ENCODE measurements at places on chromosomes 13 and 19.
A peak's percentile ranks its signal among the peaks of the same experiment; 100 is the strongest.

- no peak for DNase-seq
Measured at GRCh38 chr13:18235172-18235571, 946.5 kb downstream of the TUBA3C start.

DNA sequence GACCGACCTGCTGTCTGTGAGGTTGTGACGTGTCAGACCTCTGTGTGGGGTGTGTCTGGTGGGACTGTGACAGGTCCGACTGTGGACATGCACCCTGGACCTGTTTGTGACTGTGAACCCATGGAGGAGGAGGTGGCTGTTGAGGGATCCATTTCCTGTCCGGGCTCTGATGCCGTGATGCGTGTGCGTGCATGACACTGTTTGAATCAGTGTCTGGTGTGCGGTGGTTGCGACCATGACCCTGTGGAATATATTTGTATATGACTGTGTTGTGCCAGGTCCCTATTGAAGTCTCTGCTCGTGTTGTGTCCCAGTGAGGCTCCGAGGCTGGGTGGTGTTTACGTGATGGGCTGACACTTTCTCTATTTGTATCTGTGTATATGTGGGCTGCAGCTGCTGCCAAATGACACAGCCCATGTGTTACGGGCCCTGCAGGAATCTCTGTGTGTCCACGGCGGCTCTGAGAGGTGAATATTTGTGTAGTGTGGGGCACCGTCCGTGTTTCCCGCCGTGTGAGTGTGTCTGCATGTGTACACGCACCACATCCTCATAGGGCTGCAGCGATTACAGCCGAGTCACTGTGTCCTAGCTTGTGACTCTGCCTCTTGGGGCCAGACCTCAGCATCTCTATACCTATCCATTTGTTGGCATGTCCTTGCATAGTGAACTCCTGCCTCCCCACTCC is 18.3 kb downstream of the CCDC97 start:
- no peak for DNase-seq

DNA sequence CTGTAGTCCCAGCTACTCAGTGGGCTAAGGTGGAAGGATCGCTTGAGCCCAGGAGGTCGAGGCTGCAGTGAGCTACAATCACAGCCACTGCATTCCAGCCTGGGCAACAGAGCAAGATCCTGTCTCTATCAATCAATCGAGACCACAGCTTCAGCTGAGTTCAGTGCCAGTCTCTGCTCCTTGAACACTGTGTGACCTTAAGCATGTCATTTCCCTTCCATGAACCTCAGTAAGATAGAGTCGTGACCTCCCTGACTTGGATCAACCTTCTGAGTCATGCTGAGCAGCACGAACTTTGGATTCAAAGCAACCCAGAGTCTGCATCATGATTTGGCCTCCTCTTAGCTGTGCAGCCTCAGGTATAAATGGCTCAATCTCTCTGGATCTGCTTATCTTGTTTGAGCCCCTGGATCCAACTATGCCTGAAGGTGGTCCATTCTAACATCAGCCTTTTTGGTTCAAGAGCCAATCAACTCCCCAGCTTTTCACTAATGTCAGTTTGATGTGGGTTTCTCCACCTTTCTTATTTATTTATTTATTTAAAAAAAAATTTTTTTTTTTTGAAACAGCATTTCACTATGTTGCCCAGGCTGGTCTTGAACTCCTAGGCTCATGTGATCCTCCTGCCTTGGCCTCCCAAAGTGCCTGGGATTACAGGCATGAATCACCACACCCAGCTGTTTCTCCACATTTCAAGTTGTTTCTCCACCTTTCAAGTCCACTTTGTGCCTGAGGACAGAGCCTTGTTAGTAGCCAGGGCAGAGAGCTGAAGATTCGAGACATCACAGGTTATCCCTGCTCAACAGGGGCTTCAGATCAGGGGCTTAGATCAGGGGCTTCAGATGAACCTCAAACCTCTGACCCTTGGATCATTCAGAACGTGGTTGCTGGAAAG is 26.4 kb downstream of the PTPRS start:
- no peak for DNase-seq

DNA sequence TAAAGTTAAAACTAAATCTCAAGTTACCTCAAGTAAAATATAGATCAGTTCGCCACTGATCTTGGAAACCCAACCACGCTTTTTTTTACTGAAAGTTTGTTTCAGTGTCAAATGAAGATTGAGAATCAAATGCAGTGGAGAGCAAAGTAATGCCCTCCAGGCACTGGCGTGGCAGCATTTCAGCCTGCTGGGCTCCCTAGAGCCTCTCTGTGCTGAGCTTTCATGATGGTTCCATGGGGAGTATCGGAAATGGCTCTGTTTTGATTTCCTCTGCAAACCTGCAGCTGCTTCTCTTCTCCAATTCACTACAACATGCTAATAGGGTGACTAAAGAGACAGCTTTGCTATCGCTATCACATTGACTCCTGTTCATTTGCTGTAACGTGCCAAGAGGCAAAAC is 141.6 kb downstream of the FGF14 start:
- DNase-seq = no peak

DNA sequence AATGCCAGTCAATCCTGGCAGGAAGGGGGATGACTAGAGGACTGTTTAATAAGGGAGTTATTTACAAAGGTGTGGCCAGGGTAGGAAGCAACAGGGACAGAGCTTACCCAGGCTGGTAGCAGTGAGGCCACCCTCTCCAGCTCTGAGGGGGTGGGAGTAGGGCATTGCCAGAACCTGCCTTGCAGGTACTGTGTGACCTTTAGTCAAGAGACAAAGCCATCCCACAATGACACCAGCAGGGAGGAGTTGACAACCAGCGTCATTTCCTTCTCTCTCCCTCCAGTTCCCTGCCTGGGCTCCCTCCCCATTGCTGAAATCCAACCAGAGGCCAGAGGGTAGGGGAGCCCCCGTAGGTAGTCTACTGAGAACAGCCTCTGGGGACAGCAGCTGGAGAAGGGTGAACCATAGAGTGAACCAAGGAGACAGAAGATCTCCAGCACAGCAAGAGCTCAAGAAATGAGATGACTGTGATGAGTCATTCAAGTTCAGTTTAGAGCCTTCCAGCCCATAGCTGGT is 33.3 kb upstream of the SPATA13 start:
- DNase-seq = no peak

GRCh38 chr13:26498656-26499601 is 58.6 kb upstream of the WASF3 start:
- no peak for DNase-seq

DNA sequence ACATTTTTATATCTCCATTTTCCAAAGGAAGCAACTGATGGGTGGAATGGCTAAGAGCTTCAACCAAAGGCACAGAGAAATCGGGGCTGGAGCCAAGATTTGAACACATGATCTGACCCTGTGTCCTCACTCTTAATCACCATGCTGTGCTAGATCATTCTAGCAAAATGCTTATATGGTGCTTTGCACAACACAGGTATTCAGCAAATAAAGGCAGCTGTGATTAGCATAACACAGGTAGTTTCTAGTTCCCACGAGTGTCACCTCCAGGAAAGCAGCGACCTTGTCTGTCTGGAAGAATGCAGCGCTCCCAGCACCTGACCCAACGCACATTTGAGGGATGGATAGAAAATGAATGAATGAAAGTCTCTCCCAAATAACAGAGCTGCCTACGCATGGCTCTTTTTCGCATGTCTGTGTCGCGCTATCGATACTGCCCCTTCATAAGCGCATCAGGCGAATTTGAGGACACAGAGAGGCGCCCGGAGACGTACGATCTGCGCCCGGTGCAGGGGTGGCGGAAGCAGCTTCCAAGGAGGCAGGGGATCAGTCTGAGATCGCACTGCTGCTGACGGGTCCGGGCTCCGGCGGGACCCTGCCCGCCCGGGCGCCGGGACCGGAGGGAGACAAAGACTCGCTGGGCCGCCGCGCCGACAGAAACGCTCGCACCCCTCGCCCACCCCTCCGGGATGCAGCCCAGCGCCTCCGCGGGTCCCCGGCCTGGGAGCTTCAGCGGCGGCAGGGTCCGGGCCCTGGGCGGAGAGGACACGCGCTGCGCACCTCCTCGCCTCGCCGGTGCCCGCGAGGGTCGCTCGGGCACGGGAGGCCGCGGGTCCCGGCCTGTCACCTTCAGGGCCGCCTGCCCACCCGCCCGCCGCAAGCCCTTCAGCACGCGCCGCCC is 609 bp downstream of the EPS15L1 start:
- DNase-seq = peak; percentile 23

GRCh38 chr13:91948736-91949135 is 550.3 kb downstream of the GPC5 start:
- DNase-seq = no peak

GRCh38 chr19:18174983-18175382 is 1.4 kb downstream of the IFI30 start:
- no peak for DNase-seq

DNA sequence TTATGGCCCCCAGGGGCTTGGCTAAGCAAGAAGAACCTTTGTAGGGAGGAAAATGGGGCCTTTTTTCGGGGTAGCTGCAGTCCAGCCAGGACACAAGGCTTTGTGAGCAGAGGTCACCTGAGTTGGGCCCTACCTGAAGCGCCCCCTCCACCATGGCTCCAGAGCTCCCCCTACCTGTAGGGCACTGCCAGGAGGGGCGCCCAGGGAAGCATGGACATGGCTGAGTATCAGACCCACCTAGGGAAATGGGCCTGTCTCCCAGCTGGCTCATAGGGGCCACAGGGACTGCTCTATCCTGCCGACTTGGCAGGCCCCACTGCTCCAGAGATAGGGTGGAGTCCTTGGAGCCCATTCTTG is 9.0 kb upstream of the CEBPA start:
- DNase-seq = no peak

GRCh38 chr13:99339736-99340397 is 32.7 kb upstream of the GPR183 start:
- peak; percentile 77 for DNase-seq

- no peak for DNase-seq
Measured at GRCh38 chr19:15671891-15672579, 852 bp upstream of the CYP4F12 start.

- no peak for DNase-seq
Measured at GRCh38 chr13:75647126-75647784, 11.1 kb downstream of the LMO7 start.

GRCh38 chr13:39444866-39445265 is 158.1 kb downstream of the LHFPL6 start:
- DNase-seq = no peak

- no peak for DNase-seq
Measured at GRCh38 chr13:22757530-22758120, 423.2 kb upstream of the SGCG start.

- DNase-seq = peak; percentile 81
Measured at GRCh38 chr13:40981361-40981760, 37.8 kb downstream of the ELF1 start.

- no peak for DNase-seq
Measured at GRCh38 chr13:84659359-84659661, 777.0 kb upstream of the SLITRK1 start.

DNA sequence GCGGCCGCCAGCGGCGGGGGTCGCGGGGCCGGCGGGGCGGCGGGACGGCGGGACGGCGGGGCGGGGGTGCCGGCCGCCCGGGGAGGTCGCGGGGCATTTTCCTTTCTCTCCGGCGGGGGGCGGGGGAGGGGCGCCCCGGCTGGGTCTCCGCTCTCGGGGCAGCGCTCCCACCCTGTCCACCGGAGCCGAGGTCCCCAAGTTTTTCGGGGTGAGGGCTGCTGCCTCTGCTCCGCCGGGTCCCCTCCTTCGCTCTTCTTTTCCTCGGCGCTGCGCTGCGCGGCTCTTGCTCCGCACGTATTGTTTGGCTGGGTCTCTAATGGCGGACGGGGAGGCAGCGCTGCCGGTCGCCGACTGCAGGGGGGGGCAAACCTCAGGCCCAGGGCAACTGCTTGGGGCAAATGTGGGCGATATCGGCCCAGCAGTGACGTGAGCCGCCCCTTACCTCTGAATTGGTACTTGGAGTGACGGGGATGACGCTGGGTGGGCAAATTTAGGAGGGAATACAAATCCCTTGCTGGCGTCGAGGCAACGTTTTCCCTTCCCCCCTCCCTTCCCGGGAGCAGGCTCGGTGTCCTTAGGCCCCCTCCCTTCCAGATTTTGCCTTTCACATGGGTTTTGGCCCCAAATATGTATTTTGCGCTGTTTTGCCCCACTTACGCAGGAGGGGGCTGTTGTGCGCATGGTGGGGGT is 759 bp downstream of the ZMYM2 start:
- peak; percentile 67 for DNase-seq

DNA sequence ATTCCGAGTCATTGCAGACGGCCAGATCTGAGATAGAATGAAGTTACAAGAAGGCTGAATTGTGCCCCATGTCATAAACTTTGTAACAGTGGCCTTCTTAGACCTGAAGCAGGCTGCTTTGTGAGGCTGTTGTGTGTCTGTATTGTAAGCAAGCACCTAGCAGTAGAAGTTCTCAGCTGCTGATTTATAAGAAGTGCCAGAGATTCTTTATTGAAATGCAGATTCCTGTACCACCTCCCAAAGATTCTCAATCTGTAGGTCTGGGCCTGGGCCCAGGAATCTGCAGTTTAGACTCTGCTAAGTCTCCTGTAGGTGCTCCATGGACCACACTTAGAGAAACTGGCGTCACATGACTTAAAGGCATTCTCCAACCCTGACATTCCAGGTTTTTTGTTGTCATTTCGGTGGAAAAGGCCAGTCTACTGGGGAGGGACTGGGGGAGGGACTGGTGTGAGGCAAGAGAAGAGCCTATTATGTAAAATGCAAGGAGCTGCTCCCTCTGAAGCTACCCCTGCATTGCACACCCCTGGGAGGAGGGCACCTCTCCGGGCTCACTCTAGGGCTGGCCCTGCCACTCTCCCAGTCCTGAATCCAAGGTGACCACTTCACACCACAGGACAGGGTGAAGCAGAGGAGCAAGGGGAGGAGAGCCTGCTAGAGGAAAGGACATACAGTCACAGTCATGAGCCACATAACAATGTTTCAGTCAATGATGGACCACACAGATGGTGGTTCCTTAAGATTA is 769 bp upstream of the TMEM272 start:
- DNase-seq = no peak

DNA sequence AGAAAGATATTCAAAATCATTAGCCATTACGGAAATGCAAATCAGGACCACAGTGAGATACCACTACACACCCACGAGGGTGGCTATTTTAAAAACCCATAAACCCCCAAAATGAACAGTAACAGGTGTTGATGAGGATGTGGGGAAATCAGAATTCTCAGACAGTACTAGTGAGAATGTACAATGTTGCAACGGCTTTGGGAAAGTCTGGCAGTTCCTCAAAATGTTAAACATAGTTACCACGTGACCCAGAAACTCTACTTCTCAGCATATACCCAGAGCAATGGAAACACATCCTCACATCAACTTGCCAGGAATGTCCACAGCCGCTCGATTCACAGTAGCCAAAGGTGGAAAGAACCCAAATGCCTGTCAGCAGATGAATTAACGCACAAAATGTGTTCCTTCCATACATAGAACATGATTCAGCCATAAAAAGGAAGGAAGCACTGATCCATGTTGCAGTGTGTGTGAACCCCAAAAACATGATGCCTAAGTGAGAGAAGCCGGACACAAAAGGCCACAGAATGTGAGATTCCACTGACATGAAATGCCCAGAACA is 7.0 kb downstream of the PLVAP start:
- no peak for DNase-seq

All from CD4-positive, alpha-beta T cell treated with Interferon alpha-2 for 1 hour (primary cell).